ENCODE measurements at places on chromosomes 7 and 10.

DNA sequence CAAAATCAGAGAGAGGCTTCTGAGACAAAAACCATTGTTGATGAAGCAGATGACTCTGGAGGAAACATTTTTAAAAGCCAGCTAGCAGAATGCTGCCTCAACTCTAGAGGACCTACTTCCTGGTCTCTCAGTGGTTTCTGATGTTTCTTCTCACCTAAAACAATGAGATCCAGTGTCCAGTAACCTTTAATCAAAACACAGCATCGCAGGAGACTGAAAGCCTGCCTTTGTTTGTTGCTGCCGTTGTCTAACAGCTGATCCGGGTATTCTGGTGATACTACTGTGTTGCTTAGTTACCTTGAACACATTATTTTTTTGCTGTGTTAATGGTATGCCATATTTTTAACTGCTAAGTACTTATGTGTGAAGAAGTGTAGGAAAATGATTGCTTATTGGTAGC lies 70.9 kb downstream of the WIPF3 start:
- no peak for DNase-seq

DNA sequence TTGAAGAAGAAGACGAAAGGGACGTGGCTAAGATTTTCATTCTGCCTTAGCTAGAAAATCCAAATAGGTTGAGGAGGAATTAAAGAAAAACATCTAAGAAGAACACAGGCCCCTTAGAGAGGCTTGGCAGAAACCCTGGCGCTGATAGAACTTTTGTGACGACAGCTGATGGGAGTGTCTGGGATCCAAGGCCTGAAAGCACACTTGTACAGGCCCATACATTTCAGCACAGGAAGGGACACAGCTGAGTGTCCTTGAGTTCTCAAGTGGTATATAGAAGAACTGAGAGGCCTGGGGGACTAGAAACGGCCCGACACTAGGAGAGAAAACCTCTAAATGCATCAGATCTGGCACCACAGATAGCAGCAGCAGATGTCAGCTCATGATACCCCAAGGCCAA lies 39.5 kb downstream of the PRPS1L1 start:
- no peak for DNase-seq

GRCh38 chr7:156334636-156335035 lies 305.9 kb upstream of the RNF32 start:
- no peak for DNase-seq

GRCh38 chr7:103447073-103447960 lies 1.3 kb upstream of the SLC26A5 start:
- peak; percentile 11 for DNase-seq

DNA sequence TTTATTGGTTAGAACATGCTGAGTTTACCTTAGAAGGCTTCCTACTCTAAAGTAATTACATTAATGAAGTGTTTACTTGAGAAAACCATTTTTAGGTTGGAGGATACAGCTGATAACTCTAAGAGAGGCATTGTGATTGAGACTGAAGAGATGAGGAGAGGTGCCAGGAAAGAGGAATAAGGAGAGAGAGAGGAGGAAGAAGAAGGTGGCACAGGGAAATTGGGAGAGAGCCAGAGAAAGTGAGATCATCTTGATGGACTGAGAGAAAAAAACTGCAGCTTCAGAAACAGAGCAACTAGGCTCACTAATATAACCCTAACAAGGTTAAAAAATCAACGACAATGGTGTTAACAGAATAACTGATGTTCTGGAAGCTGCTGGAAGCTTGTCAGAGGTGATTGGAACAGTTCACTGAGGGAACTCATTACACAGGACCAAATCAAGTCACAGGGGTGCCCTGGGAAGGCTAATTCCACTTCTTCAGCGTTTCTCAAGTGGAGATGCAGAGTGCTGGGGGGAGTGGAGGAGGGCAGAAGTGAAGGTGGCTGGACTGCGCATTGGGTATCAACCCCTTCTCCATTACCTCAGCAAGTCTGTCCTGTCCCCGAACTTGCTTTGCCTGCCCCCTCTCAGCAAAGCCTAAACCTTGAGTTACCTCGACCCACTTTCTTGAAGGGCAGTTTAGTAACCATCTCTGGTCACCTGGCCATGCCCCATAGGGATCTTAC lies 6.9 kb upstream of the SORBS1 start:
- no peak for DNase-seq

DNA sequence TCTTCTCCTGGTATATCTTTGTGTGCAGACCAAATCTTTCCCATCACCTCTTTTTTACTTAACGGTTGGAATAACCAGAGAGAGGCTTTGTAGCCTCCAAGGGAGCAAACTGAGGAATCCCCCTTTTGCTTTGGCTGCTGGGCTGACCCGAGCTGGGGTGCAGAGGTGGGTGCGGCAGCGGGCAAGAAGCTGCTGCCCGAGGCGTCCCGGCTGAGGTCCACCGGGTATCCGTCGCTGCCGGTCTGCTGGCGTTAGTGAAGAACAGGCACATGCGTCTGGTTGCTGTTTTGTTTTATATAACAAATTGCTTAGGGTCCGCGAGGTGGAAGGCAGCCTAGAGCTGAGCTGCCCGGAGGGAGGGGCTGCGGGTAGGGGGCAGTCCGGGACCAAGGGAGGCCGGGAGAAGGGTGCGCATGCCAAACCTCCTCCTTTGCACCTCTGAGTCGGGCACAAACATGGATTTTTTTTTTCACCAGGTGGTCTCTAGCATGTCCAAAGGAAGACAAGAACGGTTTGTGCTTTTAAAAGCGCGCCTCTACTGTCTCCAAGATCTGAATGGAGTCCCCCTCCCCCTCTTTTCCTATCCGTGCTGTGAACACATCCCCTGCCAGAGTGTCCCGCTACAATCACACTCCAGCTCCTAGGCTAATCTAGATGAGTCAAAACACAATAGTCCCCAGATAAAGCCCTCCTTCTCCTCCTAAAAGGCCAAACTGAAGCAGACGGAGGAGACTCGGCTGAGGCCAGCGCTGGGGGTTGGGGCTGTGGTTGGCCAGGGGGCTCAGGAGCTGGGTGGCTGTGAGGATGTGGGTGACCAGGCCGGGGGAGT lies 6.8 kb upstream of the GATA3 start:
- DNase-seq: no peak

DNA sequence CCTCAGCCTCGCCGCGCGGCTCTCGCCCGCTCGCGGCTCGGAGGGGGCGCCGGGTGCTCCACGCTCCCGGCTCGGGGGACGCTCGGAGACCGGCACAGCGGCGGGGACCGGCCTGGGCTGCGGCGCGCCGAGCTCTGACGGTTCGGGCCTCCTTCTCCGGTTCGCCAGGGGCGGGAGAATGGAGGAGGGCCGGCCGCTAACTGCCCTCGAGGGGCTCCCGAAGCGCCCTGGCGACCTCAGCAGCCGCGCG lies 232 bp upstream of the GRID1 start:
- DNase-seq: no peak

- no peak for DNase-seq
Measured at GRCh38 chr10:84263716-84264115, 18.9 kb downstream of the RGR start.

- no peak for DNase-seq
Measured at GRCh38 chr7:123552641-123553040, 5.0 kb downstream of the NDUFA5 start.

DNA sequence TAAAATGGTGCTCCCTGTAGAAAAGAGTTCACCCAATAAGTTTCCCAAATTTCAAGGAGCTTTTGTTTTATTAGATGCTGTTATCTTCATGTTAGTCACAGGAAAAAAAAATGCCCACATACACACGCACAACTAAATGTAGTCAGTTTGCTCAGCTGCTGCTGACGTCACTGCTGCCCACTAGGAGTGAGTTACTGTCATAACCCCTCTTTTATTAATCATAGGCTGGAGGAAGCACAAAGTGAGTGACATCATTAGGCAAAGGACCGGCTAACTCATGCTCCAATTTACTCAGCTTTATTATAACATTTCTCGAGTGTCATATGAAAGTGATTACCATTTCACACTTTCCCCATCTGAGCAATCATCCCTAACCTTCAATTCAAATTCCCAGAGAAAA lies 6.7 kb upstream of the INHBA start:
- DNase-seq: no peak

GRCh38 chr7:47474211-47474936 lies 107.5 kb downstream of the TNS3 start:
- no peak for DNase-seq

- DNase-seq: no peak
Measured at GRCh38 chr10:118041316-118041715, 5.4 kb downstream of the RAB11FIP2 start.

DNA sequence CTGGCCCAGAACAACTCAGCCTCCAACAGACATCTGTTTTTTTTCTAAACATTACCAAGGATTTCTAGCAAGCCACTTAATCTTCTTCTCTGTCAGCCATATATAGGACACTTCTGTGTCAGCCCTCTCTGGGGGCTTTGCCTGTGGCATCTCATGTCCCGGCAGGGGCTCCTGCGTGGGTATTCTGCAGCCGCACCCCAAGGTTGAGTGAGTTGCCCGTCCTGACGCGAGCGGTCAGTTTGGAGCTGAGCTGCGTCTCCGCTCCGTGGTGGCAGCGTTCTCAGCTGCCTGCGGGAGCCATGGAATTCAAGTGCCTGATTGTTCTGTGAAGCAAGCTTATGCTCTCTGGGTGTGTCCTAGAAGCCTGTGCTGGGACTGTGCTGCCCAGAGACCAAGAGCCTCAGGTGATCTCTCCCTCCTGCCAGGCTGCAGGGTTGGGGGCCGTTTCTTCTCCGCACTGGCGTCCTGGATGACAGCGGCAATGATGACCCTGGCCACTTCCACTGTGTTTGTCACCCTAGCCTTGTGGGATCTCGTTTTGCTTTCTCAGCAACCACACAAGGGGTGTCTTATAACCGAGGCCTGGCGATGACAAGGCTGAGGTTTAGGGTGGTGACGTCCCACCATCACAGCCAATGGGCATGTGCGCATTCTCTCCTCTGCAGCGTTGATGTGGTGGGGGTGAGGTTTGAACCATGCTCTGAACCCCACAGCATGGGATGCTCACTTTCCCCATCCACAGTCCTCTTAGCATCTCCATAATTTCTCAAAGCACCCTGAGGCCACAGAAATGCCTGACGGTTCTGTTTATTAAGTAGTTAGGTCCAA lies 612.6 kb upstream of the FOXK1 start:
- DNase-seq: no peak

- peak; percentile 62 for DNase-seq
Measured at GRCh38 chr7:114931656-114932011, 9.7 kb downstream of the MDFIC start.

GRCh38 chr10:84204122-84204521 lies 9.8 kb downstream of the CDHR1 start:
- no peak for DNase-seq

GRCh38 chr7:55170335-55171069 lies 151.7 kb downstream of the EGFR start:
- DNase-seq: no peak

DNA sequence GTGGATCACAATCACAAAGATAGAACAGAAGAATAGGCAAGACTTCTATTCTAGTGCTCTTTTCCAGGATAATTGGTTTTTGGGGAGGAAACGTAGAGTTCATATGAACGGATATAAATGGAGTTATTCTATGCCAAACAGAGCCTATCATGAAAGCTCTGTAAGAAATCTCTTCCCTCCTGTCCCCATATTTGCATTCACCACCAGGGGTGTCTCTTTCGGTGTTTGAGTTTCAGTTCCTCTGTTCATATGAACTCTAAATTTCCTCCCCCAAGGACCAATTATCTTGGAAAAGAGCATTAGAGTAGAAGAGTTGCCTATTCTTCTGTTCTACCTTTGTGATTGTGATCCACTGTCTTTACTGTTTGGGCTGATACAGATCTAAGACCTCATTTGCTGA lies 48.3 kb upstream of the CDC14C start:
- no peak for DNase-seq

DNA sequence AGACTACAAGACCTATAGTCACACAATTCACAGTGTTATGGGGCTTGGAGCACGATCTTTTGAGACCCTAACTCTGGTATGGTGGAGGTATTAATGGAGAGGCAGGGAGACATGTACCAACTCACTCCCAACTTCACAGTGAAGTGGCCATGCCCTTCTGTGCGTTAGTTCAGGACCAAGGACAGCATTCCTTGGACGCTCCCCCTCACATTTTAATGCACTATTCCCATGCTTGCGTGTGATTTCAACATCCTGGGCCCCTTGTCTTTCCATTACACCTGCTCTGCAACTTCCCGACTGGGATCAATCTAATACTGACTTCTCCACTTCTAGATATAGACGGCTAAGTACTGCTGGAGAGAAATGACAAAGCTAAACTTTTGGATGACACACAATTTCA lies 72.7 kb downstream of the PLCE1 start:
- no peak for DNase-seq

- DNase-seq: no peak
Measured at GRCh38 chr10:45058992-45059561, 58.4 kb downstream of the ZNF22 start.

DNA sequence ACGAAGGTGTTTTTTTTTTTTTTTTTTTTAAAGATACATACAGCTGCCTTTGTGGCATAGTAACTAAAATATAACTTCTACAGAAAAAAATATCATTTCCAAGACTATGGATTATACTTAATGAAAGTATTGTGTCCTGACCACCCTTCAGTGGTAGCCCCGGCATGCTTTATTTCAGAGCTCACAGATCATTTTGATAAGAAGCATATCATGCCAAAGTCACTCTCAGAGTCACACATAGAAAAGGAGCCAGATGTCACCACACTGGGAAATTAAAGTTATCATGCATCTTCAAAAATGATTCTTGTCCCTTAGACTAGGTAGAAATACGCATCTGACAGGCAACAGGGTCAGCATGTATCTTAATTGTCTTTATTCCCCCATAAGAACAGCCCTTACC lies 3.0 kb downstream of the ADARB2 start:
- DNase-seq: no peak

- no peak for DNase-seq
Measured at GRCh38 chr7:71229699-71230098, 97.8 kb downstream of the GALNT17 start.

GRCh38 chr7:116439841-116440549 lies 59.5 kb upstream of the CAV2 start:
- no peak for DNase-seq

- DNase-seq: peak; percentile 8
Measured at GRCh38 chr7:36871863-36872262, 147.6 kb upstream of the AOAH start.

- no peak for DNase-seq
Measured at GRCh38 chr10:77180104-77180503, 457.5 kb downstream of the KCNMA1 start.

- peak; percentile 26 for DNase-seq
Measured at GRCh38 chr10:51960494-51960895, 261.1 kb upstream of the CSTF2T start.

GRCh38 chr10:78437407-78437768 lies 403.7 kb downstream of the RPS24 start:
- DNase-seq: no peak
